ENCODE measurements at places on chromosomes 4 and X. TPM values are rescaled to one million over a fixed set of nuclear protein-coding genes. Genes with fewer than 3 reads are reported as not detected.

The SPATA18 gene
- 17.3 TPM for total RNA-seq

The CFAP99 gene
- not detected for total RNA-seq

The TMSB15B gene
- 1.6 TPM for total RNA-seq

The GYPA gene
- not detected for total RNA-seq

The LPAR4 gene
- not detected for total RNA-seq

The RHOXF2 gene
- not detected for total RNA-seq

The PFKFB1 gene
- total RNA-seq = not detected

The BEND2 gene
- total RNA-seq = not detected

The CT45A10 gene
- total RNA-seq = not detected

The GEMIN8 gene
- total RNA-seq = 16.4 TPM

DNA sequence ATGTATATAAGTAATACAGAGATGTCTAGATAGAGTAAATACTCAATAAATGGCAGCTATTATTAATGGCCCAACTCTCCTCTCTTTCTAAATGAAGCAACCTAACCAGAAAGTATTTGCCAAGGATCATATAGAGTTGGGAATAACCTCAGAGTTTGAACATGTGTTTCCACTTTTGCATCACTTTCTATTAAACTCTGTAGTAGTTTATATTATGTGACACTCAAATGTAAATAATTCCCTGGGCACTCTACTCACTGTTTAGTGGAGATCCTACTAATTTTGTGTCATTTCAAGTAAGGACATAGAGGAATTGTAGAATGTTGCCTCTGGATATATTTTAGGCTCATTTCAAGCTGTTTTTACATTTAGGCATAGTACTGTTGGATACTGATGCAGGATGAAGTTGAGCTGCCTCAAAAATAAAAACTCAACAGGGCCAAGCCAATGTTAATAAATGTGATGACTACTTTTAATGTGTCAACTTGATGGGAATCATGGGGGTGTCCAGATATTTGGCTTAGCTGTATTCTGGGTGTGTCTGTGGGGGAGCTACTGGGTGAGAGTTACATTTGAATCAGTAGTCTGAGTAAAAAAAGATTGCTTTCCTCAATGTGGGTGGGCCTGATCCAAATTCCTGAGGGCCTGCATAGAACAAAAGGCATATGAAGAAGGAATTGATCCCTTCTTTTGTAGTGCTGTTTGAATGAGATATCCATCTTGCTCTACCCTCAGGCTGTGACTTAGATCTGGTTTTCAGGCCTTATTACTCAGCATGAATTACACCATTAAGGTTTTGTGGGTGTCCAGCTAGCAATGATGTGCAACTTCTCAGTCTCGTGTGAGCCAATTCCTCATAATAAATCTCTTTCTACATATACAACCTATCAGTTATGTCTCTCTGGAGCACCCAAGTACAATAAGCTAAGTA is 1368.2 kb downstream of the STIM2 start:
- no peak for DNase-seq

DNA sequence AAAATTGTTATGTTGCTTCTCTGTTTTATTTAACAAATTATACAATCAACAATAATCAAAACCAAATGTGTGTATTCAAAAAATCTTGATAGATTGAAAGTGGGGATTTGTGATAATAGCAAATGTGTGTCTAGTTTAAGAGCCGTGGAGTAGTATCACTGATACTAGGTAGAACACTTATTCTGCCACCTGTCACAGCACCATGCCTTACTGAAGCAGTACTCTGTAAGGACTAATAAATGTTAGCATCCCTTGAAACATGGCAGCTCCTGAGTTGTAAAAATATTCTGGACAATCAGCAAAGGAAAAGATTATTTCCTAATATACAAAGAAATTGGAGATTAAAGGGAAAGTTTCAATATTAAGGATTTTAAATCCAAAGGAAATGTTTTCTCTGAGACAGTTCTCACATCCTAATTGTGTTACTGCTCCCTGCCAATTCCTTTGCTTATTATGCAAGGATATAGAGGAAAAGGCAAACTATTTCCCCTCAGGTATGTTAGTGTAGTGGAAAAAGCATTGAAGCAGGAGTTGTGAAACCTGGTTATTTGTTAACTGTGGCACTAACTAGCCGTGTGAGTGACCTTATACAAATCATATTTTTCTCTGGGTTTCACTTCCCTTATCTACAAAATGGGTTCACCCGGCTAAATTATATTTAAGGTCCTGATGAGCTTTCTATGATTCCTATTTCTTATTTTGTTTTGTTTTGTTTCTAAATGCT is 303.1 kb downstream of the ARHGAP24 start:
- DNase-seq = no peak

DNA sequence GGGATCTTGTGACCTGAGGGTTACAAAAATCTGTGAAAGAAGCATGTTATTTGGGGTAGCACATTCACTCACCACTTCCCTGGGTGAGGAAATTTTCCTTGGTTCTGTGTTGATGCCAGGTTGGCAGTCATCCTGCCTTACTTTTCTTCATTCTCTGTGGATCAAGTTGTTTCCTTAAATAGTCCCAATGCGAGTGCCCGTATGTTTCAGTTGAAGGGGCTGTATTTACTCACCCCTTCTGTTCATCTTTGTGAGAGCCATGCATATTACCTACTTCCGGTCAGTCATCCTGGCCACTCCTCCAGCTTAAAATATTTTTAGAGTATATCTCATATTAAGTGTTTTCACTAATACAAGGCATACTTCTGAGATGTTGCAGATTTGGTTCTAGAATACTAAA is 2.6 kb upstream of the UGT2B7 start:
- DNase-seq = no peak

GRCh38 chr4:7693711-7694110 is 245.9 kb downstream of the AFAP1 start:
- DNase-seq = no peak

DNA sequence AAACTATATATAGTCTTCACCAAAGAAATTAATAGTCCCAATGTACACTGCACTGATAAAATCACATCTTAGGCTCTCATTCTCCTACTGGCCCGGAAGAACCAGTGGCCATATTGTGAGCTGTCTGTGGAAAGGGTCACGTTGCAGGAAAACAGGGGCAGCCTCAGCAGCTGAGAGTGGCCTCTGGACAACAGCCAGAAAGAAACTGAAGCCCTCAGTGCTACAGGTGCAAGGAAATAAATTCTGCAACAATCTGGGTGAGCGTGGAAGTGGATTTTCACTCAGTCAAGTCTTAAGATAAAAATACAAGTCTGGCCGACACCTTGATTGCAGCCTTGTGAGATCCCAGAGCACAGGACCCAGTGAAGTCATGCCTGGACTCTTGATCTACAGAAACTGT is 3.2 kb upstream of the SLC25A14 start:
- DNase-seq = no peak

- no peak for DNase-seq
These were observed 31.4 kb upstream of the NFKB1 start for GRCh38 chr4:102469806-102470205.

DNA sequence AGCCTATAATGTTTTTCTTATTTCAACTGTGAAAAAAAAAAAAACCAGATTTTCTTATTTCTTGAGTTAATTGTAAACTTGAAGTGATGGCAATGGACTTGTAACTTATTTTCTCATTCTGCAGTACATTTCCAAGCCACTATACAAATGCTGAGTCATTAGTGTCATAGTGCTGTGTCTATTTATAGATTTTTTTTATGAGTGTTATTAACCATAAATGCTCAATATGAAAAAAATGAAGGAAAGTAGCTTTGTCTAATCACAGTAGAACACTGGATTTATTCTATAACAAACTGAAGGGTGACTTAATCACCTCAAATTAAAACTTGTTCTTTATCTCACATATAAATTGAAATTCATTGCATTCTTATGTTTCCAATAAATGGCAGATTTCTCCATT is 718.6 kb downstream of the CCSER1 start:
- DNase-seq = no peak

DNA sequence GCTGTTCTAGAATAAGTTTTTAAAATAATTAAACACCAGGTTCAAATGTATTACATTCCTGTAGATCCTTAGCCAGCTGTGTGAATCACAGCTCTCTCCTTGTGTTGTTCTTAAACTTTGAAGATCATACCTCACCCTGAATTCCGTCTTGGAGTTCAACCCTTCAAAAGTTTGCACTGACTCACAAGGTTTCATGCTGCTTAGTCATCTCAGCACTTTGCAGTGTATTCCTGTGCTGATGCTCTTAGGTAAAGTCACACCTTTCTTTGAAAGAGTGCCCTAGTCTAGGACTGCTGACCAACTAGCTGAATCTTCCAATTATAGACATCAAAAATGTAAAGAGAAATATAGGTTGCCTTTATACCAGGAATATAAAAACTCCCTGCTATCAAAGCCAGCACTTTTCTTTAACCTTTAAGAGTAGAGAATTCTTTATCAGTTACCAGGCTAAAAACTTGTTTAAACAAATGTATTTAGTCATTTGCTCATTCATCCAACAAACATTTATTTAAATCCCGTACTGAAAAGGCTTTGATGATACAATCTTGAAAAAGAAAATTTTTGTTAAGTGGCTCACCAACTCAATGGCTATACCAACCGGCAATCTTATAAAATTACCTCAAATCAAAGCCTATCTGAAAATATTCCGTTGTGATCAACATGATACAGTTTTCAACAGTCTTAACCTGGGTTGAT is 169.7 kb downstream of the RAP1GDS1 start:
- no peak for DNase-seq

GRCh38 chrX:110442635-110443034 is 84.0 kb downstream of the RTL9 start:
- DNase-seq = no peak

- no peak for DNase-seq
These were observed 181.1 kb downstream of the EVC2 start for GRCh38 chr4:5527211-5527610.

GRCh38 chrX:108168961-108169740 is 77.6 kb downstream of the ATG4A start:
- no peak for DNase-seq

GRCh38 chr4:11566444-11567022 is 137.8 kb upstream of the HS3ST1 start:
- no peak for DNase-seq

- DNase-seq = no peak
These were observed 30.8 kb upstream of the AFAP1 start for GRCh38 chr4:7970361-7970946.

- no peak for DNase-seq
These were observed 8.2 kb downstream of the FANCB start for GRCh38 chrX:14864631-14865030.

DNA sequence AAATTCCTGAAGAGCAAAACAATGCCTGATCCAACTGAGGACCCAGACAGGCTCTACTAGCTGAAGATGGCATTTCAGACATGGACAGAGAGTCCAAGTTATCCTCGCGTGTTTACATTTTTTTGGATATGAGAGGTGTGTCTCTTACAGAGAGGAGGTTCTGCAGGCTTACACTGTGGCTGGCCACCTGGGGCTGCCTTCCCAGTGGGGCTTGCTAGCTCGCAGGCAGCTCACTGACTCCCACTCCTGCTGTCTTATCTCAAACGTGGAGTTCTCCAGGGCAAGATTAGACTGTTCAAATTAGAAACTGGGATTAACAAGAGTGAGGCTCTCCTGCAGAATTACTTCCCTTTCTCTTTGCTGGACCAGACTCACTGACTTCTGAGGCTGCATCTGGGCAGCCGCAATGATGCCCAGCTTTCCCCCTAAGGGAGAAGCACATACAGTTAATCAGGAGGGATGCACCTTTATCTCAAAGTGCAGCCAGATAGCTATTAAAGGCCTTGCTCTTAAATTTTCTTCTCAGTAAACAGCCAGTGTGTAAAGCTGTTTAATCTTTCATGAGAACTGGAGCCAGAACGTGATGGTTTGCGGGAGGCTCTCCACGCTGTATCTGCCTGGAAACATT is 123.0 kb downstream of the ENPP6 start:
- DNase-seq = no peak

DNA sequence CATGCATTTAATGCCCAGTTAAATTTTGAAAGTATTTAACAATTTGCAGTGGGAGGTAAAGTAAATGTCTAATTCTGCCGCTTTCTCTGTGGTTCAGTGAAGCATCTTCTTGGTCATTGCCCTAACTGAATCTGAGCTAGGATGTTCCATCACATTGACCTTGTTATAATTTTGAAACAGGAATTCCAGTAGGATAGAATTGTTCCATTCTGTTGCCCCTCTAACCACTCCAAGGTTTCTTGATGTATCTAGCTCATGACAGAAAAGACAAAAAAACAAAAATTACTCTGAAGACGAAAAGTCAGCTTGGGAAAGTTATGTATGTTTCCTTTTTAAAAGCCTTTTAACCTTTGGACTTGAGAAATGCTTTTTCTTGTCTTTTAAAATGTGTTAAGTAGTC is 297.0 kb upstream of the FAT1 start:
- DNase-seq = no peak

DNA sequence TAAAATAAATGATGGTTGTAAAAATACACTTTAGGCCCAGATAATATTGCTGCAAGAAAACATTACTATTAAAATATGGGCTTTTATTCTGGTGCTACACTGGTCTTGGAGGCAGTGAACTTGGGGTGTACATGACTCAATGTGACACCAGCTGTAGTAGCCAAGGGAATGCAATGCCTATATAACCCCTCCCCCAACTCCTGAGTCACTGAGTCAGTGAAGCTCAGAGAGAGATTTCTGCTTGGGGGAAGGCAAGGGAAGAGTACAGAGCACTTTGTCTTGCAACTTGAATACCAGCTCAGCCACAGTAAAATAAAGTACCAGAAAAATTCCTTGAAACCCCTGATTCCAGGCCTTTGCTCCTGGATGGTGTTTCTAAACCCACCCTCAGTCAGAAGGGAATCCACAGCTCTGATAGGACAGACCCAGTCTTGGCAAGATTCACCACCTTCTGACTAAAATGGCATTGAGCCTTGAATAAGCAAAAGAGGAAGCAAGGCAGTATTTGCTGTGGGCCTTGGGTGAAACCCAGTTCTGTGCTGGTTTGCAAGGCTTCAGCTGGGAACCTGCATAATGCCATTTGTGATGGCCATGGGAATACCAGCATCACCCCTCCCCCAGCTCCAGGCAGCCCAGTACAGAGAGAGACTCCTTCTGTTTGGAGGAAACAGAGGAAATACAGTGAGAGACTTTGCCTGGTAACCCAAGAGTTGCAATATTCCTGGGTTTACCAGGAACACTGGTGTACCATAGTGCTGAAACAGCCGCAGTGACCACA is 209.9 kb downstream of the IQCM start:
- DNase-seq = no peak

DNA sequence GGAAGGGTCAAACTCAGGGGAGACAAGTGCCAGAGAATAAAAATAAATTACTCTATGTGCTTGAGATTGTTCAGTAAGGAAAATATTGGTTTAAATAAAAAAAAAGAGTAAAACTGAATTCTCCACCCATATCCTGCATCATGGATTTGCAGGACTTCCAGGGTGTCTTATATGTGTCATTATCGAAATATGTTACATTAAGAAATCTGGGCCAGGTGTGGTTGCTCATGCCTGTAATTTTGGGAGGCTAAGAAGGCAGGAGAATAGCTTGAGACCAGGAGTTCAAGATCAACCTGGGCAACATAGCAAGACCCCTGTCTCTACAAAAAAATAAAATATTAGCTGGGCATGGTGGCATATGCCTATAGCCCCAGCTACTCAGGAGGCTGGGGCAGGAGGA is 104.9 kb downstream of the PPP3CA start:
- DNase-seq = no peak

- DNase-seq = no peak
These were observed 1.6 kb downstream of the BANK1 start for GRCh38 chr4:101792056-101792590.

GRCh38 chr4:123186731-123187130 is 209.9 kb upstream of the SPRY1 start:
- no peak for DNase-seq

- DNase-seq = no peak
These were observed 67.4 kb downstream of the ZNF182 start for GRCh38 chrX:47936224-47936939.

GRCh38 chrX:78748846-78749245 is 1.3 kb downstream of the LPAR4 start:
- DNase-seq = no peak

GRCh38 chrX:133495464-133496391 is 80.4 kb upstream of the GPC4 start:
- no peak for DNase-seq

Measured in upper lobe of right lung (tissue), 1 donor.